ENCODE measurements at places on chromosomes 4 and X.

GRCh38 chrX:150615356-150615755, 46.9 kb downstream of the MTM1 start:
- no peak overlapping the region for H3K4me3 ChIP-seq
- H3K36me3 ChIP-seq = peaks cover 50% of the 10 kb centered on the region
- H3K27ac ChIP-seq = no peak overlapping the region
- peaks cover 2% of the 10 kb centered on the region for H3K4me1 ChIP-seq

- no peak overlapping the region for H3K4me3 ChIP-seq
- H3K27ac ChIP-seq = no peak overlapping the region
- H3K36me3 ChIP-seq = no peaks in the 10 kb centered on the region
- H3K27me3 ChIP-seq = no peaks in the 10 kb centered on the region
- no peak for DNase-seq
- no peaks in the 10 kb centered on the region for H3K4me1 ChIP-seq
These were observed 268.0 kb downstream of the GABRG1 start for GRCh38 chr4:45855857-45856256.

GRCh38 chrX:8272821-8273220, 101.8 kb upstream of the VCX2 start:
- H3K27me3 ChIP-seq = no peaks in the 10 kb centered on the region
- no peak for DNase-seq
- no peak overlapping the region for H3K4me3 ChIP-seq
- H3K36me3 ChIP-seq = no peaks in the 10 kb centered on the region
- no peak overlapping the region for H3K27ac ChIP-seq

- H3K27ac ChIP-seq = no peak overlapping the region
- no peak overlapping the region for H3K4me3 ChIP-seq
- no peaks in the 10 kb centered on the region for H3K27me3 ChIP-seq
- peaks cover 12% of the 10 kb centered on the region for H3K4me1 ChIP-seq
These were observed 74.8 kb upstream of the STIM2 start for GRCh38 chr4:26785810-26786209.

DNA sequence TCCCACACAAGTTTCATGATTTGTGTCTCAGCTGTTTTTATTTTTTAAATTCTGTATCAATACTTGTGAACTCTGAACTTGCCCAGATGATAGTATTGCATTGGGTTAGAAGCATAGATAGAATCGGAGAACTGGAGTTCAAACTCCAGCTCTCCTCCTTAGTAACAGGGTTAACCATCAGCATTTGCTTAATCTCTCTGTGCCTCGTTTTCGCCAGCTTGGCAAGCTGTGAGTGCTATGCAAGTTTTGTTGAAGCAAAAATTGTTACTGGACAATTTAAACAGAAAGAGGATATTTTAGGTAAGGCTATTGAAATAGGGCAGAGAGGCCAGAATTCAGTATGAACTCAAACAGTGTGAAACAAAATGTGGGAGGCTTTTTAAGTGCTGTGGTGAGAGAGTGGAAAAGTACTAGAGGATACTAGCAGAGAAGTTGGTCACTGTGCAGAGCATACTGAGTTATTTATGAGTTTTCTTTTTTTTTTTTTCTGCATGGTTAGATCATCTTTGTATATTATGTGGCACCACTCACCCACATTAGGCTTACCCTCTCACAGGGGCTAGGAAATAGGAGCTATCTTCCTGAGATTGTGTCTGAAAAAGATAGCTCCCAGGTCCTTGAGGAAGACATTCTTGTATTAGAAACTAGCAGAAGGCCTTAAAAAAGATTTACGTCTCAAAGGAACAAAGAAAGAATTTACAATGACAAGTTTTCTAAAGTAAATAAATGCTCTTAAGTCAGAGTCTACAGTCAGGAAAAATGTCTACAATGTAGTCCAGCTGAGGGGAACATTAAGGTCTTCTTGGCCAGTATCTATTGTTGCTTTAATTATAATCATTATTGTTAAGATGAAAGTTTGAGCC, 1126.6 kb downstream of the FAT4 start:
- no peak overlapping the region for H3K27ac ChIP-seq
- no peaks in the 10 kb centered on the region for H3K4me1 ChIP-seq
- no peak for DNase-seq
- no peaks in the 10 kb centered on the region for H3K27me3 ChIP-seq
- no peaks in the 10 kb centered on the region for H3K36me3 ChIP-seq
- no peak overlapping the region for H3K4me3 ChIP-seq

All from activated T-helper 2 cell treated with anti-CD3 and anti-CD28 coated beads, Interferon-gamma antibody, Interleukin-2, Interleukin-4, amounts not matched to agents 10 μg/mL and 5 μg/mL and 100 μg/mL, durations not matched to agents 14 hours and 24 hours and 36 hours (primary cell).